ENCODE measurements at places on chromosomes 7 and 10.
A peak's percentile ranks its signal among the peaks of the same experiment; 100 is the strongest.

DNA sequence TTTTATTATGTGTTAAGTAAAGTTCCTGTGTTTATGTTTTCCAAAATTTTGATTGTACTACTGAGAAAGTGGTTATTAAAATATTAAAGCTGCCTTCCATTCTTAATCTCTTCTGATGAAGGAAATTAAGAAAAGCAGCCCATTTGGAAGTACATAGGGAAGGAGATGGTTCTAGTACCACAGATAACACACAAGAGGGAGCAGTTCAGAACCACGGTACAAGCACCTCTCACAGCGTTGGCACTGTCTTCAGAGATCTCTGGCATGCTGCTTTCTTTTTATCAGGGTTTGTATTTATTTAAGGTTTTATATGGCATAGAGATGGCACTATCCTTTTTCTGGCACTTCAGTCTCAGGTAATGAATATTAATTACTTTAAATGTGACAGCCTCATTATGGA lies 111.6 kb downstream of the PHTF2 start:
- DNase-seq = no peak

DNA sequence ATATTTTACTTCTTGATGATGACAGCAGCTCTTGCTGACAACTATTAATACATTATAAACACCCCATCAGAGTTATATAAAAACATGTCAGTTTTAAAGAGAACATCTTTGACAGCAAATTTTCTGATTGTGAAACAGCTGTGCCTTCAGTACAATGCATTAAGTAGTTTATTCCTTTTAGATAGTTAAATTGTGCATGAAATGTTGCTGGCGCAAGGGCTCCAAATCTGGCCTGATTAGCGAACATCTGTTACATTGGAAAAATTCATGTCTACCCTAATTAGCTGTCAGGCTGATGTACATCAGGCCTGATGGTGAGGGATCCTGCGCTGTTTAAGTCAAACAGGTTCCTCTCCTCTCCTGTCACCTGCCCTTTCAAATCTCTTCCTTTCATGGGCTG lies 171.9 kb upstream of the SP8 start:
- DNase-seq = no peak

DNA sequence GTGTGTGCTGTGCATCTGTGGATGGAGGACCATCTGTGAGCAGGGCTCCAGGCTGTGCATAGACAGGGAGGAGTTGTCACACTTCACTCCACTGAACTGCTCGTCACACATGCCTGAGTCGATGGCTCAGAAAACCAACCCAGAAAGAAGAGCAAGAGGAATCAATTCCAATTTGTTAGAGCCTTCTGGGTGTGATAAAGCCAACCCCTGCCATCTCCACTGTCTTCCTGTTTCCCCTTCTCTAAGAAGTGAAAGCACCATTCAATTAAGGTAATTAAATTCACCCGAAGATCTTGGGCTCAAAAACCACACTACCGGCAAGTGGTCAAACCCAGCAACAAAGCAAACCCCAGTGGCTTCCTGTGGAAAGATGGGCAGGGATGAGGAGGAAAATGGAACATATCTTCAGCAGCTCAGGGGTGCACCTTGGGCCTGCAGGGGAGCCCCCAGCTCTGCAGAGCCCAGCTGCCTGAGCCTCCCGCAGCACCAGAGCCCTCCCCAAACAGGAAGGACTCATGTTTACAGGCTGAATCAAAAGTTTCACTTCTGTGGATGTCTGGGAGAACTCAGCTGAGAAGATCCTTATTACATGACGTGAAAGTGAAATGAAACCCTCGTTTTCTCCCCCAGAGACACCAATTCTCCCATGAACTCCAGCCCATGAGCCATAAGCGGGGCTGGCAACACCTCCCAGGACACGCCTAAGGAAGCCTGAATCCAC lies 10.9 kb downstream of the C10orf71 start:
- no peak for DNase-seq

GRCh38 chr7:131683536-131684125 lies 127.2 kb upstream of the PODXL start:
- no peak for DNase-seq

- no peak for DNase-seq
These were observed 46.4 kb upstream of the ZNF746 start for GRCh38 chr7:149544028-149544427.

GRCh38 chr10:111137007-111137406 lies 60.2 kb downstream of the ADRA2A start:
- DNase-seq = no peak

- DNase-seq = no peak
These were observed 43.1 kb downstream of the CARD11 start for GRCh38 chr7:3000566-3000965.

GRCh38 chr10:52677086-52677485 lies 95.5 kb downstream of the MBL2 start:
- DNase-seq = peak; percentile 43

GRCh38 chr7:150515248-150516147 lies 826 bp downstream of the GIMAP7 start:
- DNase-seq = no peak

GRCh38 chr10:58741673-58742072 lies 229.0 kb downstream of the BICC1 start:
- DNase-seq = no peak

DNA sequence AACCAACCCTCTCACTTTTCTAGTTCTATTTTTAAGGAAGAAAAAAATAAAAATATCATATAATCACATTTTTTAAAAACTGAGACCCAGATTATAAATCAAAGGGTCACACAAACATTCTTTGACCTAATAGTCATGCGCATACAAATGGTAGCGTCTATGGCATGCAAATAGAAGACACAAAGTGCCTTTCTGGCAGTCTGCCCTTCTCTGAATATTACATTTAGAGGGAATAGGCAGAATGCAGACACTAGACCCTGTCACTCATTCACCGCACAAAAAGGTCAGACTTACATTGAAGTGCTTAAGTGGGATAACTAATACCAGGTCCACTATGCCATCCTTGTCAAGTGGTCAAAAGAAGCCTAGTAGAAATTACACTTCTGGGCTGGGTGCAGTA lies 26.5 kb upstream of the FHIP2A start:
- peak; percentile 52 for DNase-seq

- DNase-seq = no peak
These were observed 17.4 kb downstream of the RABGEF1 start for GRCh38 chr7:66757939-66758338.

DNA sequence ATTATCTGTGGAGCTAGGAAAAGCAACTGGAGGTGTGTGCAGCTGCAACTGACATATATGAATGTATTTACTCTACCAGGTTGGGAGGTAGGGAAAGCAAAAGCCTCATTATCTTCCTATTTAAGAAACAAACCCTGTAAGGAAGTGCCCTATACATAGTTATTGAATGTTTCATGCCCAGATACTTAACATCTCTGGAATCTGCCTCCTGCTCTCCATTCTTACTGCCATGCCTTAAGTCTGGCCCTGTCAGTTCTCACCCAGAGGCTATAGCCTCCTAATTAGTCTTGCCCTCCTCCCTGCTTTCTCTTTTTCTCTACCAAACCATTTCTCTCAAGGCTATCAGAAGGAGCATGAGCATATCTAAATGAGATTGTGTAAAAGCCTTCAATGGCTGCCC lies 542.6 kb upstream of the LRRN3 start:
- peak; percentile 25 for DNase-seq

DNA sequence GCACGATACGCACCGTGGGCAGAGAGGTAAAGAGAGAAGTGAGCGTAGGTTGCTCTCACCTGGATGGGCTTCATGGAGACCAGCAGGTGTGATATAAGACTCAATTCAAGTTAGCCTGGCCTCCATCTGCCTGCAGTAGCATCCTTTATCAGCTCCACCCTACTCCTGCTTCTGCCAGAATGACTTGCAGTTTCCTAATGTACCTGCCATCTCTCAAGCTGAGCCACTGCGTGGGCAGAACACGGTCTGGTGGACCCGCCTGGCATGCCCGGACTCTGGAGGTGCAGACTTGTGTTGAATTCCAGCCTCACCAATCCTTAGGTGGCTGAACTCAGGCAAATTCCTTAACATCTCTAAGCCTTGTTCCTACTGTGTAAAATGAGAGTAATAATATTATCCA lies 64.3 kb downstream of the STEAP1B start:
- no peak for DNase-seq

DNA sequence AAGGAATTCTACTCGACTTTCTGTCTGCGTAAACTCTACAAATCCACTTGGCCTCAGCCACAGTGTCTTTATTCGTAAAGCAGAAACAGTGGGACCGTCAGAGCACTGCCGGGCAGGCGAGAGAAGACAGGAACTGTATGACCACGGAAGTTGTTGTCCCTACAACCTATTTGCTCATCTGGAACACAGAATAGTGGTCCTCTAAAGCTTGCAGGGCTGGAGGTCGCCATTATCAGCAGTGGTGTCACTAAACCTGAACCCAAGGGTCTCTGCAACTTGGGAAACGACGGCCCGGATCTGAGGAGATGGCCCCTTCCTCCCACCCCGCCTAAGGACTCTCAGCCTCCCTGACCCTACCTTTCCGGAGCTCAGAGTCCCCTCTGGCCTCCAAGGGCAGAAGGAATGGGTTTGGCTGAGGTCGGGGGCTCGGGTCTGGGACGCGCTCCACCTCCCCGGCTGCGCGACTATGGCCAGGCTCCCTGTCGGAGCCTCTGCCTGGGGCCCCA lies 442 bp downstream of the STYXL1 start:
- peak; percentile 15 for DNase-seq
